ENCODE measurements at places on chromosomes 5 and 9.

- no peak for DNase-seq
These were observed 106.7 kb upstream of the CPEB4 start for GRCh38 chr5:173781432-173781815.

GRCh38 chr5:95760273-95761191 is 29.4 kb downstream of the RHOBTB3 start:
- DNase-seq = no peak

GRCh38 chr5:180668835-180669596 is 19.6 kb upstream of the FLT4 start:
- no peak for DNase-seq

DNA sequence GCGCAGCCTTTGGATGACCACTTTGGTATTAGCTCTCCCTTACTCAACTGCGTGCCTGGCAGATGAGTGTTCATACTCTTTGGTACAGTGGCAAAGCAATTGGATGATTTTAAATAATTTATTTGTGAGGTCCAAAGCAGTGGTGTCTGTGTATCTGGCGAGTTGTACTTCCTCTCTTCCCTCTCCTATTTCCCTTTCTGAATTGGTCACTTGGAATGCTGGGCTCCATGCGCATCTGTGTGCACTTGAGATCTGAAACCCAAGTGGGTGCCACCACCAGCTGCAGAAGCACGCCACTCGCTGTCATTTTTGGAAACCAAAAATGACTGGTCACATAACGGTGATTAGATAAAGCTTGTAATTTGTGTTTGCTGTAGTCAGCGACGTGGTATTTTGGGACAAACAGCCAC is 386.0 kb upstream of the KLF4 start:
- no peak for DNase-seq

- no peak for DNase-seq
These were observed 45.7 kb downstream of the MARCHF3 start for GRCh38 chr5:126984632-126985031.

Measured in stimulated activated CD4-positive, alpha-beta T cell treated with anti-CD3 and anti-CD28 coated beads, Interleukin-4, amount 100 ng/mL, for 48 hours (primary cell).